T-helper 2 cell (primary cell): ENCODE measurements at places on chromosomes 7 and 10.

DNA sequence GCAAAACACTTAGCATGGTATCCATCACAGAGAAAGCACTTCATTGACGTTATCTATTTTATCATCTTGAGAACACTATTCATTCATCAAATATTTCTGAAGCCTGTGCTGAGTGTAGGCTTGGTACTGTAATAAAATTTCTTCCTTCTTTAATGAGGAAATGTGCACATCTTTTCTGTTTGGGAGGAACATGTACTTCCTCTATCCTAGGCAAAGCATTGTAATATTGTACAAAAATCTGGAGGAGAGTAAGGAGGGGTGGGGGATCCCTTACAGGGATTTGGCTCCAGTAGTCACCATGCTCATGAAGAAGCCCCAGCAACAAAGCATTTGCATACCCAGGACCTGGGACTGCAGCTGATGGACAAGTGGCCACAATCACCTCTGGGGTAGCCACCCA lies 39.9 kb upstream of the SORCS3 start:
- DNase-seq = no peak

GRCh38 chr10:13268841-13269240 lies 31.0 kb downstream of the PHYH start:
- DNase-seq = no peak

GRCh38 chr7:32639122-32639521 lies 143.8 kb downstream of the AVL9 start:
- DNase-seq = no peak

DNA sequence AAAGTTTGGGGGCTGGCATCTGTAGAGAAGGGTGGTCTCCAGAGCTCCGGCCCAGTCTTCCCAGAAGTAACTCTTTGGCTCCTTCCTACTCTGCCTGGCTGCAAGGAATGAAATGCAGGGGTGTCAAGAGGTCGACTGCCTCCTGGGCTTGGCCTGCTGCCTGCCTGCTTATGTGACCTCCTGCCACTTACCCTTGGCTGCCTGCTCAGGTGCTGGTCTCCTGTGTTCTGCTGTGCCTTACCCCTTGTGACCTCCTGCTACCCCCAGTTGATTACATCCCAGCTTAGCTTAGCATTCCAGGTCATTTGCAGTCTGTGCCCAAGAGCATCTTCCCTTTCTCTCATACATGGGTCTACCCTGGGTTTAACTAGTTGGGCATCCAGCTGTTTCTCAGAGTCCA lies 180.2 kb downstream of the PTPN20 start:
- no peak for DNase-seq

DNA sequence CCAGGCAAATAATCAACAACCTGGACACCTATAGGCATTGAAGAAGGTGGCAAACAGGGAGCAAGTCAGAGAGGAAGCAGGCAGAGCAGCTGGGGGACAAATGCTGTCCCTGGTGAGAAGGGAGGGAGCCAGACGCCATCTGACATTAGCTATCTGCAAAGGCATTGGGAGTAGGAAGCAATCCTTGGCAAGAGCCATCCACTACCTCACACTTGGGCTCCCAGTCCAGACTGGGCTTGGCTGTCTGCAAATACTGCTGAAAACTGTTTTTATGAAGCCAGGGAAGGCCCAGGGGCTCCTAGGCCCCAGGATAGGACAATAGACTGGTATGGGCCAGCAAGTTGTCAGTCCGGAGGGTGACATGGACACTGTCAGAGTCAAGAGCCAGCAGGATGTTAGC lies 132.5 kb downstream of the SORBS1 start:
- no peak for DNase-seq
